ENCODE measurements at places on chromosomes 1 and 21.

GRCh38 chr21:16509476-16509875, 779.7 kb downstream of the USP25 start:
- DNase-seq, result no peak

DNA sequence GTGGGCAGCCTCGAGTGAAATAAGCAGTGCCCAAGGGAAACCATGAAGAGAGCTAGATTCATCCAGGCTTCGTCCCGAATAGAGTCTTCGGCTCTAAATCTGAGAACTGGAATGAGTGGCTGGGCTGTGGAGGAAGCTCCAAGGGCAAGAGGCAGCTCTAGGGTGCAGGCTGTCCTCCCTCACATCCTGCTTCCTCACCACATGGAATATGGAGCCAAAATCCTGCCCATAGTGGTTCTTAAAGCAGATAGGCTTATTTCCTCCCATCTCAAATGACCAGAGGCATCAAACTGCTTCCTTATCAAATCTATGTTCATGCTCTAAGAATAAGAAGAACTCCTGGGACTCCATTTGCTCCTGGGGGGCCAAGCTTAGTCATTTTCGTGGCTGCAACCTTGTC, 2.5 kb downstream of the IL24 start:
- no peak for DNase-seq

DNA sequence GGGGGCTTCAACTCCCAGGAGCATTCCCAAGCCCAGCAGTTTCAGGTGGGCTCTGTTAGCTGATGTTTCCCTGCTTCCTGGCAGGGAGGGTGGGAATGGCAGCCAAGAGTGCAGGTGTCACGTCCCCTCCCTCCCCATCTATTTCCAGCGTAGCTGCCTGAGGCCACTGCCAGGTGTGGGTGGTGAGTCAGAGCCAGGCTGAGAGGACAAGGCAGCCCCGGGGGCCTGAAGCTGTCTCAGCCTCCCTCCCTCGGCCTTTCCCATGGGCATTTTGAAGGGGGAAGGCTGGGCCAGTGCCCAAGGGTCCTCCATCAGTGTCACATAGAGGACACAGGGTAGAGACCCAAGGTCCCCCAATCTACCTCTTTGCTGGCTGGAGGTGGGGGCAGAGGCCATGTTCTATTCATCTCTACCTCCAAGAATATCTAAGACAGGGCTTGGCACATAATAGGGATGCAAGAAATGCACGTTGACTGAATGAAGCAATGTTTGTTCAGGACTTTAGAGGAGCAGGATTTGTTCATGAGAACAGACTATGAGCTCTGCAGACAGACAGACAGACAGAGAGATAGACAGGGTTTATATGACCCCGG, 34.4 kb upstream of the ID3 start:
- DNase-seq, result no peak

DNA sequence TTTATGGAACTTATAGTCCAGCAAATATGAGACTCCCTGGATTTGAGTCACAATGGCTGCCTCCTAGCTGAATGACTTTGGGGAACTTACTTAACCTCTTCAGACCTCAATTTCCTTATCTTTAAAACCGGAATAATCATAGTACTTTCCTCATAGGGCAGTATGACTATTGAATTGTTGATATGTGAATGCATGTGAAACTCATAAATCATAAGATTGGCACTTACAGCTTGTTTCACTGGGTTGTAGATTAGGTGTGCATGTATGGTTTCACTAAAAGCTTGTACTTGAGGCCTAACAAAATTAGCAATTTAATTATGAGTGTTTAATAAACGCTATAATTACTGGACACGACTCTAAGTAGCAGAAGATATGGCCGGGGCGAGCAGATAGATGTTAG, 72.5 kb downstream of the ST6GALNAC5 start:
- DNase-seq, result no peak

DNA sequence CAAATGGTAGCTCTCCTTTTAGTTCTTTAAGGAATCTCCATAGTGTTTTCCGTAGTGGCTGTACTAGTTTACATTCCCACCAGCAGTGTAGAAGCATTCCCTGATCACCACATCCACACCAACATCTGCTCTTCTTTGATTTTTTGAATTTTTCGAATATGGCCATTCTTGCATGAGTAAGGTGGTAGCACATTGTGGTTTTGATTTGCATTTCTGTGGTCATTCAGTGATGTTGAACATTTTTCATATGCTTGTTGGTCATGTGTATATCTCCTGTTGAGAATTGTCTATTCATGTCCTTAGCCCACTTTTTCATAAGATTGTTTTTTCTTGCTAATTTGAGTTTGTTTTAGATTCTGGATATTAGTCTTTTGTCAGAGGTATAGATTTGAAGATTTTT, 84.6 kb upstream of the B3GALT2 start:
- DNase-seq, result no peak

- no peak for DNase-seq
These were observed 215.3 kb downstream of the SEC16B start for GRCh38 chr1:177754603-177755002.

DNA sequence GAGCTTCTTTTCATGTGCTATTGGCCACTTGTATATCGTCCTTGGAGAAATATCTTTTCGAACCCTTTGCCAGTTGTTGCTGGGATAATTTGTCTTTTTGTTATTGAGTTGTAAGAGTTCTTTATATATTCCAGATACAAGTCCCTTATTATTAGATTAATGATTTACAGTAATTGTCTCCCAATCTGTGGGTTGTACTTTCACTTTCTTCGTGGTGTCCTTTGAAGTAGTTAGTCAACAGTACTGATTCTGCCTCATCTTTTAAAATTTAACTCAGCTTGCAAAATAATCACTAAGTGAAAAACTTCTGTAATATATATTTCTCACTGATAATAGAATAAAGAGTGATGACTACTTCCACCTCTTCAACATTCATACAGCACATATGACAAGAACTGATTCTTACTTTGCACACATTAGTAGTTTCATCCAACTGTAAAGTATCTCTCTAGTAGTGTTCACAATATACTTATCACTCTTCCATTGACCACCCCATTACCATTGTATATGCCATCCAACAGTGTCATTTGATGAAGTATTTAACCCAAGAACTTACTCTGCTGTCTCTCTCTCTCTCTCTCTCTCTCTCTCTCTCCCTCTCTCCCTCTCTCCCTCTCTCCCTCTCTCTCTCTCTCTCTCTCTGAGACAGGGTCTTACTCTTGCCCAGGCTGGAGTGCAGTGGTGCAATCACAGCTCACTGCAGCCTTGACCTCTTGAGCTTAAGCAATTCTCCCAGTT, 104.2 kb upstream of the DMRTA2 start:
- no peak for DNase-seq

DNA sequence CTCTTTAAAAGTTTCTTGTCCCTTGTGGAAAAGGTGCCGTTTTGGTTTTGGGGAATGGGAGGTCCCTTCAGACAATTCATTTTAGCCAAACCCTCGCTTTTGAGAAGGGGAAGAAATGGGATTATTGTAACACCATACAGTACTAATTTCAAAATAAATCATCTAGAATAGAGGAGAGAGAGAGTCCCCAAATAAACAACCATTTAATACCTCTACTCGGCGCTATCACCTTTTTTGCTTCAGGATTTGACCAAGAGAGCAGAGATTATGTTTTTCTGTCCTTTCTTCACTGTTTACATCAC, 770 bp upstream of the RC3H1 start:
- no peak for DNase-seq

DNA sequence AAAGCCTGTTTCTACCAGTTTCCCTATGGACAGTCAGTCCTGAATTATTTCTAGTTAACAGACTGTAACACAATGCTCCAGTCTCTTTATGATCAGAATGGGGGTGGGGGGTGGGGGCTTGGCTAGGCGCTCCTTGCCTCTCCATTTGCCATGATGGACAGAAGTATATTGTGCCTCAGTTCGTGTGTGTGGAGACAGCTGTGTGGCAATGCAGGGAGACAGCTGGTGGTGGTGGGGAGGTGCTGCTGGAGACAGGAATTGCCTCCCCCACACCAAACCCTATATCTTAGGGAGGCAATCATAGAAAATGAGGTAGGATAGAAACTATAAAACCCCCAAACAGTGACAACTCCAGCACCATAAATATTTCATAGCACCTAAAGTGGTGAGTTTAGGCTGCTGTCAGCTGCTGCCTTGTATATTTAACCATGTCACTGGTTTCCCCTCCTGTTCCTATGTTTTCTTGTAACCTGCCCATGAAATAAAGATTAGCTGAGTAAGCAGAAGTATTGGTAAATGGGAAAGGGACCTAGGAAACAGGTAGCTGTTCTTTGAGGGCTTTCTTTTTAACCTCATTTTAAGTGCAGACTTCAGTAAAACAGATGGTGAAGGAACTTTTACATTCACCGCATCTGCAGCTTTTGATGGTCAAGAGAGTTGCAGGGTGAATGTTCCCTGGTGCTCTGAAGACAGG, 3.4 kb downstream of the PLXNA2 start:
- no peak for DNase-seq
